ENCODE measurements at places on chromosomes 11 and 22.
A peak's percentile ranks its signal among the peaks of the same experiment; 100 is the strongest.

DNA sequence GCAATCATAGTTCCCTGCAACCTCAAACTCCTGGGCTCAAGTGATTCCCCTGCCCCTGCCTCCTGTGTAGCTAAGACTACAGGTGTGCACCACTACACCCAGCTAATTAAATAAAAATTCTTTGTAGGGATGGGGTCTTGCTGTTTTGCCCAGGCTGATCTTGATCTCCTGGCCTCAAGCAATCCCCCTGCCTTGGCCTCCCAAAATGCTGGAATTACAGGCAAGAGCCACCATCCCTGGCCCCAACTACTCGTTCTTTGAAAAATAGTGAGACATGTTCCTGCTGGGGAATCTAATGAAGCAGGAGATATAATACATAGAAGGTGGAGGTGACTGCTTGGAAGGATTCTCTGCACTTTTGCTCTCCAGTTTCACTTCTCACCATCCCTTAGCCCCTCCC lies 40.1 kb upstream of the RFPL3 start:
- DNase-seq: no peak

DNA sequence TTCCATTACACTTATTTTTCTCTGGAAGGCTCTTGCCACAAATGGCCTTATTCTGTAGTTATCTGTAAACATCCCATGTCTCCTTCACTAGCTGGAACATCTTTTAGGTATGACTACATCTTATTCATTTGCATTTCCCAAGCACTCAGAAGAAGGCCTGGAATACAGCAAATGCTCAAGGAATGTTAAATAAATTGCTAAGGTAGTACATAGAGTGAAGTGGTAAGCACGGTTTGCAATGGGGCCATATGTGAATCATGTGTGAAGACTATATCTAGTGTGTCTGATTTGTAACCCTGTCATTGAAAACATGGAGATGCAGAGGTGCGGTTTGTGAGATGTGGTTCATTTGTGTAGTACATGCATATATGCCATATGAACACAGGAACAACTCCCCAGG lies 33.5 kb downstream of the GDPD4 start:
- DNase-seq: peak; percentile 84

- DNase-seq: no peak
These were observed 1031.2 kb downstream of the BRD1 start for GRCh38 chr22:48796310-48797015.

DNA sequence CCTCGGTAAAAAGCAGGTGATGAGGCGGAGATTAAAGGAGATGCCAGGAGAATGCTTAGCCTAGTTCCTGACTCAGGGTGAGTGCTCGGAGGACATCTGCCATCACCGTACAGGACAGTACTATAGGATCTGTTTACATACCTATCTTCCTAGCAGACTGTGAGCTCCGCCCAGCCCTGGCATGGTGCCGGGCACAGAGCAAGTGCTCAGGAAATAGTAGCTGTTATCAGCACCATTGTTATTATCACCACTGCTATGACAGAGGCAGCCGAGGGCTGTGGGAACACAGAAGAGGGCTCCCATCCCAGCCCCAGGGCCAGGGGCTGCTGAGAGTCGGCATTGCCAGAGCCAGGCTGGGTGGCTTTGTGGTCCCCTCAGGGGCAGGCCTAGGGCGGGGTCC lies 642 bp upstream of the SEPTIN3 start:
- no peak for DNase-seq

GRCh38 chr11:15772981-15773380 lies 583.4 kb downstream of the SOX6 start:
- DNase-seq: no peak

DNA sequence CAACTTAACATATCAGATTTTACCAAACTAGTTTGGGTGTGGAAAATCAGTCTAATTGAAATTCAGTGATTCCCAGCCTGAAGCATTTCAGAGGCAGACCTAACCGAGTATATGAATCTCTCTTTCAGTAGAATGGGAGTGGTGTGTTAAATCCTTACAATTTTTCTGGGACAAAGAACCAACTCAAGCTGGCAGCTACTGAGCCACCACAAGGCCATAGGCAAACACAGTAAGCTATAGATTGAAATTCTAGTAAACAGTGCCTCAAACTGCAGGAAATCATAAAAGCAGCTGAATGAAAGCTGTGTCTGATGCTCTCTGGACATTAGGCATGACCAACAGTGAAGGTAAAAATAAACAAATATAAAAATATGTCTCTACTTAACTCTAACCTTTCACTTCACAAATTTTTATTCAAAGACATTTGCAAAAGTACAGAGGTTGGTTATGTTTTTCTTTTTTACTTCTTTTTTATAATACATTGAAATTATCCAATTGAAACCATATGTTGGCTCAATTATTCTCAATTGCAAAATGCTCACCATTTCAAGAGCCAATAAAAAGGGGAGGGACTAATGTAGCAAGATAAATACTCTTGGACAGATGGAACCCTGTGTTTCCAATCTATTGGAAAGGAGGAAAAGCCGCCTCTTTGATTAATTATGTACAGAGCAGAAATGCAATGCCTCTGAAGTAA lies 35.8 kb upstream of the FIBIN start:
- DNase-seq: no peak

- no peak for DNase-seq
These were observed 15.5 kb downstream of the CASP5 start for GRCh38 chr11:105007463-105007862.

DNA sequence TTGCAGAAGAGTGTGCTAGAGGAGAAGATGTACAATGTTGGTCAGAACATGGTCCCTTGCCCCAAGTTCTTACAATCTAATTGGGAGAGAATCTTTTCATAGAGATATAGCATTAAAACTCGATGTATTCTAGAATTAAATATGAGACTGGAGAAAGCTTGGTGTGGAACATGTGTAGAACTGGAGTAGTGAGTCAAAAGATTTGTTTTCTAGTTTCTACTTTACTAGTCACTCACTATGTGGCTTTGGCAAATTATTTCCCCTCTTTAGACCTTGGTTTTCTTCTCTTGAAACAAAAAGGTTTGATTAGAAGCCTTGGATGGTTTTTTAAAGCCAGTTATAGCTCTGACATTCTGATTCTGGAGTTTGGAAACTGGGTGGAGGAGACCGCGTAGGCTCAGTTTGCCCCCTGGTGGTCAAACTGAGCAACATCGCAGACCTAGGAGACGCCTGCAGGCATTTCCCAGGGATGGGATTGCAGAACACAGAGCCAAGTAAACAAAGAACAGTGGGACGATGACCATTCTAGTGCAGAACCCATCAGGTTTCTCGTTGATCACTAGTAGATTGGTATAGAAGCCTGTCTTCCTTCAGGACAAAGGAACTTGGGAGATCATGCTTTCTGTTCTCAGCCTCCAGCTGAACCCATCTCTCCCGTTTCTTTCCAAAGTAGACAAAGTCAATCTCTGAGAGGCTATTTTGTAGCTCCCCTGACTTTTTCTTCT lies 8.5 kb upstream of the CHRDL2 start:
- DNase-seq: peak; percentile 85

DNA sequence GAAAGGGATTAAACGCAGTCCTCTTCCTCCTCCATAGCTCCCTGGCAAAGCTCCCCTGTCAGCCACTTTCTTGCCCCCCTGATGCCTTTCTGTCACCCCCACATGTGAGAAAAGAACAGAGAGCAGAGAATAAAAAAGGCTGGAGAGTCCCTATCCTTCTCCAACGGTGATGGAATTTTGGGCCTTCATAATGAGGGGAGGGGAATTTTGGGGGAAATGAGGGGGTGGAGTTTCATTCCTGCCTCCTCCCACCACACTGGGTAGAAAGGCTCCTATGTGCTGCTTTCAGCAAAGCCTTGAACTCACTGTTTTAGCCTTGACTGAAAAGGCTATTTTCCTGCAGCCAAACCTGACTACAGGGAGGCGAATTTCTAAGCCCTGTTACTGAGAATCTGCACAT lies 59.3 kb downstream of the C11orf58 start:
- no peak for DNase-seq

DNA sequence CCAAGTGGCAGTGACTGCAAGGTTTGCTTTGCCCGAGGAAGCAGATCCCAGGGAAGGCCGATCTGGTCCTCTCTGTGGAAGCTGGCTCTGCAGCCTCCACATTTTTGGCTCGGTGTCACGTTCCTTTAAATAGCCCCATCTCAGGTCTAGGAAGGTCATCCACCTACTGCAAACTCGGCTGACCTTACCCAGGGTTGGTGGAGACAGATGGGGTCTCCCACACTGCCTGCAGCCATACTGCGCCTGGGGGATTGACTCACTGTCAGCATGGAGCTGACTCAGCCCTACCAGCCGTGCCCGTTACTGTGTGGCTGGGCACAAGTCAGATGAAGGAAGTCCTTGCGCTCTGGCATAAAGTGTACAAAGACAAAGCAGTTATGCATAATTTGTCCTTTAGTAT lies 16.9 kb downstream of the CDPF1 start:
- DNase-seq: peak; percentile 16

- peak; percentile 78 for DNase-seq
These were observed 2.3 kb downstream of the GATD1 start for GRCh38 chr11:774873-775592.
